ENCODE measurements at places on chromosomes 13 and 19. TPM values are rescaled to one million over a fixed set of nuclear protein-coding genes. Genes with fewer than 3 reads are reported as not detected.

GRCh38 chr19:29517946-29518345, 7.8 kb upstream of the VSTM2B start:
- no peak for DNase-seq

DNA sequence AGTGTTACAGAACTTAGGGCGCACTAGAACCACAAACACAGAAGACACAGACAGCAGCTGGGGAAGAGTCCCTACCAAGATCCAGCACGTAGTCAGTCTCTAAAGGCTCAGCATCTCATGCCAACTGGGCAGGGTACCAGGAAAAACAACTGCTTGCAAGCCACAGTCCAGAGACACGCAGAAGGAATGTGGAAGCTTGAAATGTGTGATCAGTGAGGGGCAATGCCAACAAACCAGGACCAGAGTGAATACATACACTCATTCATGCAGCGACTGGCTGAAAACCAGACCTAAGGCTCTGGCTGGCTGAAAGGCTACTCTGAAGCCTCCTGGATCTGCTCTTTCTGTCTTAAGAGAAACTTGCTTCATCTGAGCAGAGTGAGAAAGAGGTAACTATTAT, 1484.8 kb downstream of the EFNB2 start:
- peak; percentile 4 for DNase-seq

DNA sequence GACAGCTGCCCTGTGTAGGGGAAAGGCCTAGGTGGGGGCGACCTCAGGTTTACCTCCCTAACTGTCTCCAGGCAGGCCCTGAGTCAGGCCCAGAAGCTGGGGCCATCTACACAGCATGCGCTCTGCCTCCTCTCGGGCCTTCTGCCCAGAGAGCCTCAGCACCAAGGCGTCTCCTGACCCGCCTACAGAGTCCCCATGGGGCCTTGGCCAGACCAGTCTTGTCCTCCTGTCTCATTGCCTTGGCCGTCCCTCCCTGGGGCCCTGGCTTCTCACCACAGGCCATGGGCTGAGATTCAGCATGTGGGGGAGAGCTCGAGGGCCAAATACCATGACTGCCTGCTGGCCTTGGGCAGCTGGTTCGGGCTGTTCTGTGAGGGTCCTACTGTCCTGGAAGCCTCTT, 59.0 kb downstream of the SMARCA4 start:
- DNase-seq: no peak

- DNase-seq: no peak
Observed at GRCh38 chr13:46173656-46174055, 8.3 kb downstream of the LCP1 start.

Gene ZSCAN22
- total RNA-seq: 2.5 TPM

DNA sequence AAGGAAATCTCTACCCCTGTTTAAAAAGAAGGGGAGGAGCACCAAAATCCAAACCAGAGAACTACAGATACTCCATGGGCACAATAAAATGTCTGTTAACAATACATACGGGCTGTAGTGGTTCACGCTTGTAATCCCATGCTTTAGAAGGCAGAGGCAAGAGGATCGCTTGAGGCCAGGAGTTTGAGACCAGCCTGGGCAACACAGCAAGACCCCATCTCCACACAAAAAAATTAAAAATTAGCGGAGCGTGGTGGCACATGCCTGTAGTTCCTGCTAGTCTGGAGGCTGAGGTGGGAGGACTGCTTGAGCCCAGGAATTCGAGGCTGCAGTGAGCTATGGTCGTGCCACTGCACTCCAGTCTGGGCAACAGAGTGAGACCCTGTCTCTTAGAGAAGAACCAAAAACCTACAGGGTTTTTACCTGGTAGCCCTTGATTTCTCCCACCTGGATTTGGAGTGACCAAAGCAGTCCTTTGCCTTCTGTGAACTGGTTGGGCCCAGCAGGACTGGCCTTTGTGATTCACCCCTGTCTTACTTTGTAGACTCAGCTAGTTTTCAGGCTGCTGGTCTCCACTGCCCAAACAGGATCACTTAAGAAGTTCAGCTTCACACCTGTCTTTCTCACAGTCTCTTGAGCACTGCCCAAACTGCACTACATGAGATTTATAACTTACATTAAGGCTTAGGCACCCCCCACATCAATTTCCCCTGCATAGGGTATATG, 38.7 kb upstream of the FLT1 start:
- no peak for DNase-seq

Gene SYNGR4
- not detected for total RNA-seq

DNA sequence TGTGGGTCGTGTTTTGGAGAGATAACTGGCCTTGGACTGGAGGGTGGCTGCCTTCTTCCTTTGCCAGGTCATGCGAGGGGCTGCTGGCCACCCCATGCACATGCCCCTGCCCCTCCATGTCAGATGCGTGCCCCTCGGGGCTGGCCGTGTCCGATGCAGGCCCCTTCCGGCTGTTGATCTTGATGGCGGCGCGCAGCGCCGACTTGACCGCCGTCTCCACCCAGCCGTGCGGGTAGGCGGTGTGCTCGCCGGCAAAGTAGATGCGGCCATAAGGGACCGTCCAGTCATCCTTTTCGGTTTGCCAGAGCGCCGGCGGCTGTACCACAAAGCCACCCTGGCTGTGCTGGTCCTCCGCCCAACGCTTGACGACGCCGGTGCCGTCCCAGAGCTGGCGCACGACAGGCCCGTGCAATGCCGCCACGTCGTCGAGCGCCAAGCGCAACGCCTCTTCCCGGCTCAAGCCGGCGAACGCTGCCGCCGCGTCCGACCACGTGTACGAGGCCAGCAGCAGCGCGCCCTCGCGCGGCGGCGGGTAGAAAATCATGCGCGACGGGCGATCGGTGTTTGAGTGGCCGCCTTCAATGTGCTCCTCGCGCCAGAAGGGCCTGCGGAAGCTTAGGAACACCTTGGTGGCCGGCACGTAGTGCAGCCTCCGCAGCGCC, 6.9 kb downstream of the IL4I1 start:
- DNase-seq: peak; percentile 61

DNA sequence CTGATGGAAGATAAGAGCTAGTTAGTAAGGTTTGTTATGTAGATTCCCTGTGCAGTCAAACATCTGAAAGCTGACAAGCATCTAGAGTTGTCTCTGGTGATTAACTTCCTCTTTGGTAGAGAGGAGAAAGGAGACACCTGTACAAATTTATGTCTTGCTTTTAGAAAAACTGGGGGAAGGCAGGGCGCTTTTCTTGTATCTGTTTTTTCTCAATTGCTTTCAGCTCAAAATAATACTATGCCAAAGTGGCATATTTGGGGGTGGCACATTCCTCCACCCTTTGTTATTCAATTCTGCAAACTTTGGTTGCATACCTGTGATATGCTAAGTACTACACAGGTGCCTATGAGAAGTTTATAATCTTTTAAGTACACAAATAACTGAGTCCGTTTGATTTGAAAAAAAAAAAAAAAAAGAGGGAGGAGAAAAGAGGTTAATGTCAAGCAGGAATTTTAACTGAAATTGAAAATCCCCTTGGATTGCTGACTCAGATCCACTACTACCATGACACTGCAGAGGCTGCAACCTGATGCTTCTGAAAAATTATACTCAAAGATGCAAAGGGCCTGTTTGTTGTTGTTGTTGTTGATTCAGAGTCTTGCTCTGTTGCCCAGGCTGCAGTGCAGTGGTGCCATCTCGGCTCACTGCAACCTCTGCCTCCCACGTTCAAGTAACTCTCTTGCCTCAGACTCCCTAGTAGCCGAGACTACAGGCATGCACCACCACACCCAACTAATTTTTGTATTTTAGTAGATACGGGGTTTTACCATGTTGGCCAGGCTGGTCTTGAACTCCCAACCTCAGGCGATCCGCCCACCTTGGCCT, 164.8 kb upstream of the NBEA start:
- DNase-seq: no peak

GRCh38 chr19:50329146-50329925, at the start of gene KCNC3:
KCNC3 (minus strand) TSS chr19:50329377; CDS start chr19:50329082, 295 bp downstream.
- DNase-seq: peak; percentile 83

Gene MYO1F
- 0.18 TPM for total RNA-seq

DNA sequence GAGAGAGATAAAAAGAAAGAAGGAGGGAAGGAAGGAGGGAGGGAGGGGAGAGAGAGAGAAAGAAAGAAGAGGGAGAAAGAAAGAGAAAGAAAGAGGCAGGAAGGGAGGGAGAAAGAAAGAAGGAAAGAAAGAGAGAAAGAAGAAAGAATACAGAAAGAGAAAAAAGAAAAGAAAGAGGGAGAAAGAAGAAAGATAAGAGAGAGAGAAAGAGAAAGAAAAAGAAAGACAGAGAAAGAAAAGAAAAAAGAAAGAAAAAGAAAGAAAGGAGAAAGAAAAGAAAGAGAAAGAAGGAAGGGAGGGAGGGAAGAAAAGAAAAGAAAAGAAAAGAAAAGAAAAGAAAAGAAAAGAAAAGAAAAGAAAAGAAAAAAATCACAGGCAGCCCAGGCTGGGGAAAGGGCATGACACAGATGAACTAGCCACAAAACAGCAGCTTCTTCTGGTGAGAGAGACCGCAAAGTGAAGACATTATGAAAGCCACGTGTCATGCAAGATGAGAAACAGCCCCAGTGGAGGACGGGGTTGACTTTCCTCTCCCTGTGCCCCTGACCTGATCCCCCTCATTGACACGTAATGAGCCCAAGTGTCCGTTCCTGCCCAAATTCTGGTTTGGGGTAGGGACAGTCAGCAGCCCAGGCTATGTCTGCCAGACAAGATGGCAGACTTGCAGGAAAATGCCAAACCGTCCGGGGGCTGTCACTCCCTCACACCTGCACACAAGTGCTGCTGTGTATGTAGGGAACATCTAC, 102.1 kb downstream of the INSR start:
- DNase-seq: no peak

- peak; percentile 20 for DNase-seq
Observed at GRCh38 chr19:17243830-17244617, 1.7 kb downstream of the NR2F6 start.

DNA sequence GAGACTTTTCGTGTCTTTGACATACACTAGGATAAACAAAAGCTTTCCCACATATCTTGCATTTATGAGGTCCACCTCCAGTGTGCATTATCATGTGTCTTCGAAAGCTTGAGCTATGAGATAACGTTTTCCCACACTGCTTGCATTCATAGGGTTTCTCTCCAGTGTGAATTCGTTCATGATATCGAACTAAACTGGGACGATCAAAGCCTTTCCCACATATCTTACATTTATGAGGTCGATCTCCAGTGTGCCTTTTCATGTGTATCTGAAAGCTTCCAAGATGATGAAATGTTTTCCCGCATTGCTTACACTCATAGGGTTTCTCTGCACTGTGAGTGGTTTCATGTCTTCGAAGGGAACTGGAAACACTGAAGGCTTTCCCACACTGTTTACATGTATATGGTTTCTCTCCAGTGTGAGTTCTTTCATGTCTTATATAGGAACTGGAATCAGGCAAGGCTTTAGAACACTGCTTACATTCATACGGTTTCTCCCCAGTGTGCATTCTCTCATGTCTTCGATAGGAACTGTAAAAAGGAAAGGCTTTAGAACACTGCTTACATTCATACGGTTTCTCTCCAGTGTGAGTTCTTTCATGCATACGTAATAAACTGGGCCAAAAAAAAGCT, 14.5 kb downstream of the ZNF563 start:
- no peak for DNase-seq

DNA sequence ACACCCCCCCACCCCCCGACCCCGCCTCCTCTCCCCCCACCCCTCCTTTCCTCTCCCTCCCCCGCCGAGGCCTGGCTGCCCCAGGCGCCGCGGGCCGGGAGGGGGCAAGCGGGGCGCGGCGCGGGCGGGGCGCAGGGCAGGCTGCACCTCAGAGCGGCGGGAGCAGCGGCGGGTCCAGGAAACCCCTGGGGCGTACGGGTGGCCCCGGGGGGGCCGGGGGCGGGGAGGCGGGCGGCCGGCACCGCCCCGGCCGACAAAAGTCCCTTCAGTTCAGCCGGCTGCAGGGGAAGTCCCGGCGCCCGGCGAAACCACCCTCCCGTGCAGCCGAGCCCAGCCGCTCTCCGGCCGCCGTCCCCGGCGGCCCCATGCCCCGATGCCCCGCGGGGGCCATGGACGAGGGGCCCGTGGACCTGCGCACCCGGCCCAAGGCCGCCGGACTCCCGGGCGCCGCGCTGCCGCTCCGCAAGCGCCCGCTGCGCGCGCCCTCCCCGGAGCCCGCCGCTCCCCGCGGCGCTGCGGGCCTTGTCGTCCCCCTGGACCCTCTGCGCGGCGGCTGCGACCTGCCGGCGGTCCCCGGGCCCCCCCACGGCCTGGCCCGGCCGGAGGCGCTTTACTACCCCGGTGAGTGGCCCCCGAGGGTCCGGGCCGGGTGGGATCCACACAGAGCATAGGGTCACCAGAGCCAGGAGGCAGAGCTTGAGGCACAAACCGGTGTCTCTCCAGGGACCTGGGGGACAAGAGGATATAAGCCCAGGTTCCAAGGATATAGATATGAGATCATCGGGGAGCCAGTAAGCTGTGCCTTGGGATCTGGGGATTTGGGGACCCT, at the start of gene BCL3:
Gene BCL3, plus strand, starts transcription at position 283 of the 829 bp plus-strand sequence. Its CDS starts 83 bp downstream, at position 366.
- DNase-seq: no peak

GRCh38 chr13:113598081-113598410, 13.5 kb downstream of the TFDP1 start:
- no peak for DNase-seq

DNA sequence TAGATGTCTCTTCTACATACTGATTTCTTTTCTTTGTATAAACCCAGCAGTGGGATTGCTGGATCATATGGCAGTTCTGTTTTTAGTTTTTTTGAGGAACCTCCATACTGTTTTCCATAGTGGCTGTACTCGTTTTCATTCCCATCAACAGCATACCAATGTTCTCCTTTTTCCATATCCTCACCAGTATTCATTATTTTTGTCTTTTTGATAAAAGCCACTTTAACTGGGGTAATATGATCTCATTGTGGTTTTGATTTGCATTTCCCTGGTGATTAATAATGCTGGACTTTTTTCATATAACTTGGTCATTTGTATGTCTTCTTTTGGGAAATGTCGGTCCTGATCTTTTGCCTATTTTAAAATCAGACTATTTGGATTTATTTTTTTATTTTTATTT, 108.5 kb downstream of the PAN3 start:
- peak; percentile 17 for DNase-seq

GRCh38 chr19:18223860-18224524, 2.2 kb downstream of the PDE4C start:
- no peak for DNase-seq

- DNase-seq: no peak
Observed at GRCh38 chr19:29379257-29380021, 146.4 kb upstream of the VSTM2B start.

- DNase-seq: peak; percentile 64
Observed at GRCh38 chr13:100124265-100124664, 35.4 kb downstream of the PCCA start.

GRCh38 chr19:51607920-51608562, 22.2 kb downstream of the SIGLEC5 start:
- peak; percentile 70 for DNase-seq

All from IMR-90 (cell line).